Kidney glomerular epithelial cell (primary cell): ENCODE measurements at places on chromosomes 5 and 9.

DNA sequence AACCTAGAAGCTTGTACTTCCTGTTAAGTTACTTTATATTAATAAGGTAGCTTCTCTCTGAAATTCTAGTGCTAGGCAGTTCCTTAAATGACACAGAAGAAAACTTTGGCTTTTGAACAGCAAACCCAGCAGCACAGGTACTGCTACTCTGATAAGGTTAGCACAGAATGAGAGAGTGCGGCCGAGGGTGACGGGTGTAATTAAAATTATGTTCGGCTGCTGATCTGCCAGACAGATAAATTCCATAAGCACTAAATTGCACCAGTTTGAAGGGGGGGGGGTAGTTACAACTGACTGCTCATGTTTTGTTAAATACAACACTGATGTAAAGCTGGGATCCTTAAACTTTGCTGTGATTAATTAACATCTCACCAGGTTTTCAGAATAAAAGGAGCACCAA, 475.1 kb downstream of the SPOCK1 start:
- no peak for DNase-seq

GRCh38 chr5:52821901-52822300, 34.2 kb downstream of the ITGA1 start:
- DNase-seq: no peak

DNA sequence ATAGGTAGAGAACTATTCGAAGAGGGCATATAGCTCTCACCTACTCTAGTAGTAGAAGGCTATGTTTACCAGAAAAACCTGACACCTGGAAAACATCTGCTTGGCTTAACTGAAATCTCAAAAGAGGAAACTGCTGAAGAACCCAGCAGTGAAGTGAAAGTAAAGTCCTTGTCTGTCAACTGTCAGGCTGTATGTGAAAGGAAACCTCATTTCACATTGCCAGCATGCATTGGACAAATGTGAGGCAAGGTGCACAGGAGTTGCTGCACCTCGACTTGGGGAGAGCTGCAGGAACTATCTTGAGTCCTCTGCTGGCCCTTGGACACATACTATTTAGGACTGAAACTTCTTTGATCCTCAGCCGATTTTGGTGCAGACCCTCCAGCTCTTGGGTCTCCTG, 53.3 kb downstream of the NREP start:
- no peak for DNase-seq

DNA sequence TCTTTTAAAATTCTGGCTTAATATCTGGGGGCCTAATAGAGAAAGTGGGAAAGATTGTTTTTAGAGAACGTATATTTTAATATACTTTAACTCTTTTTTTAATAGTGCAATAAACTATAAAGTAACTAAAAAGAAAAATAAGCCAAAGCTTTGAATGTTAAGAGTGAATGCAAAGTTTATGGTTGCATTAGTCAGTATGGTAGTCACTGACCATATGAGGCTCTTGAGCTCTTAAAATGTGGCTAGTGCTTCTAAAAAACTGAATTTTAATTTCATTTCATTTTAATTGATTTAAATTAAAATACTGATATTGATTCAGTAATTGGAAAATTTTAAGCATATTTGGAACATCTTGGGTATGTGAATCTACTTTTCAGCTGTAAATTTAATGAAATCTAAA, 310.7 kb downstream of the PJA2 start:
- DNase-seq: no peak

DNA sequence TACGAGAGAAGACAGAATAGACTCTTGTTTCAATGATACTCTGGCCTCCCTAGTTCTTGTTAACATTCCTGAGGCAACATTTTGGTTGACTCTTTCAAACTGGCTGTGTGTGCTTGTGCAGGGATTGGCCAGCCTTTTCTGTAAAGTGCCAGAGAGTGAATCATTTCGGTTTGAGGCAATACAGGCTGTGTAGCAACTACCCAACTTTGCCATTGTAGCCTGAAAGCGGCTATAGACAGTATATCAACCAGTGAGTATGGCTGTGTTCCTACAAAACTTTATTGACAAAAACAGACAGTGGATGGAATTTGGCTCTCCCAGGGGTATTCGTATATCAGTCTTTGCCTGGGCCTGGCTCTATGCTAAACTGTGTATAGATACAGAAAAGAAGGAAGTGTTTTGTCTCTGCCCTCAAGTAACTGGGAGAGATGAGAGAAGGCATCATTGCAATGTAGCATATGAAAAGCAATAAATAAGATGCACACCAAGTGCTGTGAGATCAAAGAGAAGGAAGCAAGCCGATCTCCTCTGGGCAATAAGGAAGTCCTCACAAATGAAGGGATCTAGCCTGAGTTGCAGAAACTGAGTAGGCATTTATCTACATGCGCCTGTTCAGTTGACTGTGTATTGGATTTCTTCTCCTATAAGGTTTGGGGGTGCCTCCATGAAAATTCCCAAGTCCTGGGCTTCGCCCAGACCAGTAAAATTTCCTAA, 568.0 kb upstream of the KLF4 start:
- DNase-seq: peak; percentile 67

DNA sequence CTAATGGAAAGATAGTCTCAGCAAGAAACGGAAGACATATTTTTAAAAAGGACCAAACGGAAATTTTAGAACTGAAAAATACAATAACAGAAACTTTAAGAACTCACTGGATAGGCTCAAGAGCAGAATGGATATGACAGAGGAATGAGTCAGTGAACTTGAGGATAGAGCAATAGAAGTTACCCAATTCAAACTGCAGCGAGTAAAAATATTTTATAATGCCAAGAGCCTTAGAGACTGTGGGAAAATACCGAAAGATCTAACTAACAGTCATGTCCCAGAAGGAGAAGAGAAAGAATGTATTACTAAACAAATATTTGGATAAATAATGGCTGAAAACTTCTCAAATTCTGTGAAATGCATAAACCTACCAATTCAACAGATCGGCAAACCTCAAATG, 40.8 kb downstream of the ADAMTS2 start:
- no peak for DNase-seq

- DNase-seq: no peak
Measured at GRCh38 chr5:19175776-19176570, 812.0 kb downstream of the CDH18 start.

GRCh38 chr5:16687898-16688297, 71.1 kb upstream of the RETREG1 start:
- no peak for DNase-seq
